Effector CD4-positive, alpha-beta T cell (primary cell): ENCODE measurements at places on chromosomes 13 and 19.

DNA sequence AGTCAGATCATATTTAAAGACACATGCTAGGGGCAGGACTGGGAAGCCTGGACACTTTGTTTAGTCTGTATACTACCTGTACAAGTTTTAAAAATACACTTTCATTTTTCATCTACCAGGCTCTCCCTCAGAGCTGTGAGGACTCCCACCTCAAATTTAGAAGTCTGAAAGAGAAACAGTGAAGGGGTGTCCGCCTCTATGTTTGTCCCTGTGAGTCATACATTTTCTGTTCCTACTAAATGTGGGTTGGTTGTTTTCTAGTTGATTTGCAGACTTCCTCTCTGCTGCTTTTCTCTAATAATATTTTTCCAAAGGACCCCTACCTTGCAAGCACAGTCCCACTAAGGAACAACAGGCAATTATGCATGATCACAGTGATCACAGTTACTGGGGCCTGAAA is 110.5 kb downstream of the ENOX1 start:
- no peak for DNase-seq

DNA sequence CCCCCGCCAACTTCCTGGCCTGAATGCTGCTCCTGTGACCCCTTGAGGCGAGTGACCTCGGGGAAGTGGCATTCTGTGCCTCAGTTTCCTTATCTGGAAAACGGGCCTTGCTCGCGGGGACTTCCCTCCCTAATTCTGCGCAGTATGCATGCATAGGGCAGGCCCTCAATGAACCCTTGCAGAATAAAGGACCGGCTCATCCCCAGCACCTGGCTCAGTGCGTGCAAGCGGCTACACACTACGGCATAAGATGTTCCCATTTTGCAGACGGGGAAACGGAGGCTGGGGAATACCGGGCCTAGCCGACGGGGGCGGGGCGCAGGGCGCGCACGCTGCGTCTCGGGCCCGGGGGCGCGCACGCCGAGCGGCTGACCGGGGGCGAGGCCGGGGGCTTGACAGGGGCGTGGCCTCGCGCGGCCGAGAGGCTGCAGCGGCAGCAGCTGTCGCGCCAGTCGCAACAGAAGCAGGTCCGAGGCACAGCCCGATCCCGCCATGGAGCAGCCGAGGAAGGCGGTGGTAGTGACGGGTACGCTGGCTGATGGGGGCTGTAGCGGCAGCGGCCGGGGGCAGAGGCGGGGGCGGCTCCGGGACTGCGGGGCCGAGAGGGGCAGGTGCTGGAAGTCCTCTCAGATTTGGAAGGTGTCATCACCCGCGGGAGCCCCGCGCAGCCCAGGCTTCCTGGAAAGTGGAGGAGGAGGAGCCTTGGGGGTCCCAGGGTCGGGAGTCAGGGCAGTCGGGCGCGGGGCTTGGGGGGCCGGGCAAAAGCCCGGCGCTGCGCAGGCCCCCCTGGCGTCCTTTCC is at the start of gene PGPEP1:
Gene PGPEP1, plus strand, starts transcription at position 409 of the 800 bp plus-strand sequence. Its CDS starts 84 bp downstream, at position 493.
- DNase-seq = peak; percentile 25

DNA sequence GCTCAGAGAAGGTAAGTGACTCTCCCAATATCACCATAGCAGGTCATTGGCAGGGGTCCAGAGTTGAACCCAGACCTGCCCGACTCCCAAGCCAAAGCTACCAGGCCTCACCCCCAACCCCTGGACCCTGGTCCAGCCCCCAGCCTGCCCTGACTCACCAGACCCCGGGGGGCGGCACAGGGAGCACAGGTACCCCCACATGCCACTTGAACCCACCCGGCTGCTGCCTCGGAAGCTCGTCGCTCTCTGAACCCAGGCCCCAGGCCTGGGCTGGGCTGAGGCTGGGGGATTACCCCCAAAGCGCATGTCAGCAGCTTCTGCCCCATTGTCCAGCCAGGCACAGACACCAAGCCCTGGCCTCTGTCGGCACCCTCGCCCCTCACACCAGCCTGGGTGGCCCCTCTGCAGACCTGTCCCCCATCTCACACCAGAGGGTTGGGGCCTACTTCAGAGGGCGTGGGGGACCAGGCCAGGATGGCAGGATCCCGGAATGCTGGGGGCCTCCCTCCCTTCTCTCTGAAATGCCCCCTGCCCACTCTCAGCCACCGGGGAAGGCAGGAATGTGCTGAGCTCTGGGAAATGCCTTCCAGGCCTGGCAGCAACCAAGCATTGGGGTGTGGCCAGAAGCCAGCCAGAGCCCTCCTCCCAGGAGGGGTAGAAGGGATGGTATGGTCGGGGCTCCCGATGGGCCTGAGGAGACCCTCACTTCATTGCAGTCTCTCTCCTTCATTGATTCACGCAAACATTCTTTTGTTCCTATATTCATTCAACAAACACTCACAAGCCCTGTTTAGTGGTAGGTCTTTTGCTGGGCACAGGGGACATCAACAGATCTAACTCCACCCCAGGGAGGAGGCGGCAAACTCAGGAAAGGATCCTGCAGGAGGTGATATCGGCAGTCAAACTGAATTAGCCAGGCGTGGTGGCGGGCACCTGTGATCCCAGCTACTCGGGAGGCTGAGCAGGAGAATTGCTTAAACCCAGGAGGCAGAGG is 1.7 kb upstream of the PRX start:
- DNase-seq = no peak

DNA sequence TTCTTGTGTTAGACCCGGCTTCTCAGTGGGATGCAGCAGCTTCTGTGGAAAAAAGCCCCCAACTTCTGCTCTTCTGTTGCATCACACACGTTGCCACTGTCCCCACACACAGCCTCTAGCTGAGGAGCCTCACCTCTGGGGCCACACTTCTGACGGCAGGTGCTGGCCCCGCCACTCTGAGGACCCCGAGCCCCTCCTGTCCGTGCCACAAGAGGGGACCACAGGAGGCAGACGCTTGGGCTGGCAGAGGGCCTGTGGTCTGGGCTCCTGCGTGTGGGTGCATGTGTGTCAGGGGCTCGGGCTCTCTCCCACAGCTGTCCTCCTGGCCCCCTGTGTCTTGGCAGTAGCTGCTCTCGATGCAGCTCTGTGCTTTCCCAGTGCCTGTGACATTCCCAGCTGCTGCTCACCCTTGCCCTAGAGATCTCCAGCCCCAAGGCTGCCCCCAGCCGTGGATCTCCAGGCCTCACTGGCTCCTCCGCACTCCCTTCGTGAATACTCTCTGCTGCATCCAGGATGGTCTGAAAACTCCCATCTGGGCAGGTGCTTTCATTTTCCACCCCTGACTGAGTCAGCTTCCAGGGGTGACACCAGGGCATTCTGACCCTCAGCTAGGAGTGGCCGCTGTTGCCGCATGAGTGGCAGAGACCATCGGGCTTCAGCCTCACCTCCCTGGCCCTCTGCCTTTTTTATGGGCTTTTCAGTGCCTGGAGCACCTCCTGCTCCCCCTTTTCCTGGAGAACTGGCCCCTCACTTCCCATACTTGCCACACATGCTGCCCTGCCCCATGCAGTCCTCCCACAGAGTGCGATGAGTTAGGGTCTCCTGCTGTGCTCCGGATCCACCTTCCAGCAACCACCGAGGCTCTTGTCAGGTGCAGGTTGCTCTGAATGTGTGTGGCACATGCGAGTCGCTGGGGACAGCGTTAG is 13.7 kb downstream of the MAU2 start:
- DNase-seq = no peak

- no peak for DNase-seq
These were observed 6.8 kb upstream of the ZNF561 start for GRCh38 chr19:9627856-9628255.
